ENCODE measurements at places on chromosomes 5 and 9. TPM values are rescaled to one million over a fixed set of nuclear protein-coding genes. Genes with fewer than 3 reads are reported as not detected.

Gene GRM6
- polyA plus RNA-seq, result 1.4 TPM

Gene ADAMTS13
- 11.1 TPM for polyA plus RNA-seq

GRCh38 chr5:147626464-147626863 lies 116.6 kb upstream of the DPYSL3 start:
- DNase-seq, result no peak

- DNase-seq, result no peak
Observed at GRCh38 chr5:94670726-94671125, 52.3 kb downstream of the SLF1 start.

Gene ERBIN
- 87.2 TPM for polyA plus RNA-seq

DNA sequence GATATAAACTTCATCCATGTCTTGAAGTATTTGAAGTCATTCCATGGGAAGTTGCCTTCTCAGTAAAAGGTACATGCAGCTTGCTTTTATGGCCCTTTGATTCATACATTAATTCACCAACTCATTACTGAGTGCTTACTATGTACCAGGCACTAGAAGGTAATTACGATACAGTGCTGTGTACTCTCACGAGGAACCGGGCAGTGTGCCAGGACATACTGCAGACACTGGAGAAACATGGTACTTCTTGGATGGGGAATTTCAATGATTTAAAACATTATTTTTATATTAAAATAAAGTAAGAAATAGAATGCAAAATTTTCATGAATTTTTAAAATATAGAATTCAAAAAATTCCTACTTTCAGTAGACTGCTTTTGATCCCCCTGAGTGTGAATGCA lies 71.4 kb upstream of the WDR41 start:
- DNase-seq, result no peak

Gene PCDHB4
- 2.4 TPM for polyA plus RNA-seq

Gene C5orf15
- polyA plus RNA-seq, result 119 TPM

- no peak for DNase-seq
Observed at GRCh38 chr9:7146582-7146981, 388.8 kb downstream of the KDM4C start.

Gene PCDHGB7
- polyA plus RNA-seq, result 15.9 TPM

- DNase-seq, result no peak
Observed at GRCh38 chr5:129909225-129909624, 5.0 kb downstream of the CHSY3 start.

DNA sequence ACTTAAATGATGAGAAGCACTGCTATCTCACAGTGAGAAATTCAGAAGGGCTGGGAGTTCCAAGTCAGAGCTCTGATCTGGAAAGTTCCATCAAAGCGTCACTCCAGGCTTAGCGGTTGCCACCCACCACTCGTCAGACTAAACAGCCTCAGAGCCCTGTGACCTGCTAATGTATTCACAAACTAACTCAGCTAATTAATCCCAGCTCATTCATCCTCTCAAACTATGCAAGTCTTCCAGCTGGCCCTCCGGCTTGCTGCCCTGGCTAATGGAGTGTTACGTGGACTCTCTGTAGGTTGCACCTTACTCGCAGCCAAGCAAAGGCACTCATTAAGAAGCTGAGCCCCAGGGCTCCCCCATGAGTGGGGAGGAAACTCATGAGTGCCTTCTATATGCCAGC lies 82.2 kb upstream of the GABRP start:
- DNase-seq, result no peak
